Glomerular endothelial cell (primary cell): ENCODE measurements at places on chromosomes 12 and 14. TPM values are rescaled to one million over a fixed set of nuclear protein-coding genes. Genes with fewer than 3 reads are reported as not detected.

GRCh38 chr14:101002738-101003137, 99.2 kb upstream of the RTL1 start:
- DNase-seq, result no peak

DNA sequence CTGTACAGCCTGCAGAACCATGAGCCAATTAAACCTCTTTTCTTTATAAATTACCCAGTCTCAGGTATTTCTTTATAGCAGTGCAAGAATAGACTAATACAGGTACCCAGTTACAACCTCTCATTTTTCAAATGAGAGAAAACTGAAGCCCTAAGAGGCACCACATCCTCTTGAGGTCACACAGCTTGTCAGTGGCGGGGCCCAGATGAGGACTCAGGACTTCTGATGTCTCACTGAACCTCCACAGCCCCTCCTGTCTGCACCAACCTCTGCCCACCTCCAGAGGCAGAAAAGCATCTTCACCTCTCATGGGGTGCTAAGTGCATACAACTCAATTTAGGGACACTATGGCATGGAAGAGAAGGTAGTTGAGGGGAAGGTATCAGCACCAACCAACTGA, 120.7 kb downstream of the CRACR2A start:
- DNase-seq, result no peak

- no peak for DNase-seq
Measured at GRCh38 chr14:58469309-58469708, 41.8 kb downstream of the KIAA0586 start.

GRCh38 chr12:99059824-99060511, 414.9 kb downstream of the APAF1 start:
- no peak for DNase-seq

M6PR gene
- total RNA-seq, result 98.5 and 114 TPM in 2 replicates
